Endothelial cell of umbilical vein (primary cell): ENCODE measurements at places on chromosomes 5 and 9. TPM values are rescaled to one million over a fixed set of nuclear protein-coding genes. Genes with fewer than 3 reads are reported as not detected.

DNA sequence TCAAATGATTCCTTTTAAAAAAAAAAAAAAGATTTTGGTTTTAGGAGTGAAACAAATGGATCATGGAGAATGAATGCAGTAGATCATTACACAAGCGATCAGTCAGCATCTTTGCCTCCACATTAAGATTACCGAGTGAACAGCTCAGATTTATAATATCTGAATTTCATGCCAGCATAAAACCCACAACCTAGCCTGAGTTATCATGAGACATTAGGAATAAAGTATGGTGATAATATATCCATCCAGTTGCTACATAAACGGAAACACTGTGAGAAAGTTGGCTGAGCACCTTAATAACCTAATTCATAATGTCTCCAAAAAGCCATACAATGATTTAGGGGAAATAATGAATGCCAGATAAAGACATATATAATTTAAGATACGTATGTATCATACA, 553.1 kb upstream of the TUSC1 start:
- no peak for DNase-seq

GRCh38 chr9:101098392-101098791, 69.9 kb downstream of the PLPPR1 start:
- no peak for DNase-seq

DNA sequence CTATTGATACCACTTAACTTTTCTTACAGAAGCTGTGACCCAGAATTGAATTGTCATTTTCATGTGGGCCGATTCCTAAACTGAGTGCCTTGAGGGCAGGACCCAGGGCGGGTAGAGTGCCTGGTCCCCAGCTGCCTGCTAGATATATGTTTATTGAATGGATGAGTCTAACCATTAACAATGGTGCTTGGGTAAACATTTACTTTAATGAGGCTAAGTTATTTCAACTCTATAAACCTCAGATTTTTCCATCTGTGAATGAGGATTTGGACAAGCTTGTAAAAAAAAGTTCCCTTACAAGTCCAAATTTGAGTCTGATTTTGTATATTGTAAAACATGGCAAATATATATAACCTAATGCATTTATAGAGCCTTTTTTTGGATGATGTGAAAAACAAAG, 181.8 kb upstream of the ELL2 start:
- DNase-seq = no peak

GRCh38 chr5:22651355-22651754, 201.8 kb downstream of the CDH12 start:
- no peak for DNase-seq

- DNase-seq = peak; percentile 67
Observed at GRCh38 chr9:5531101-5531882, 21.0 kb downstream of the PDCD1LG2 start.

- DNase-seq = peak; percentile 67
Observed at GRCh38 chr9:124771867-124772679, 962 bp upstream of the NR6A1 start.

GRCh38 chr9:135080286-135081263, 6.9 kb upstream of the OLFM1 start:
- DNase-seq = no peak

GFI1B gene
- not detected in 2 replicates for total RNA-seq

DNA sequence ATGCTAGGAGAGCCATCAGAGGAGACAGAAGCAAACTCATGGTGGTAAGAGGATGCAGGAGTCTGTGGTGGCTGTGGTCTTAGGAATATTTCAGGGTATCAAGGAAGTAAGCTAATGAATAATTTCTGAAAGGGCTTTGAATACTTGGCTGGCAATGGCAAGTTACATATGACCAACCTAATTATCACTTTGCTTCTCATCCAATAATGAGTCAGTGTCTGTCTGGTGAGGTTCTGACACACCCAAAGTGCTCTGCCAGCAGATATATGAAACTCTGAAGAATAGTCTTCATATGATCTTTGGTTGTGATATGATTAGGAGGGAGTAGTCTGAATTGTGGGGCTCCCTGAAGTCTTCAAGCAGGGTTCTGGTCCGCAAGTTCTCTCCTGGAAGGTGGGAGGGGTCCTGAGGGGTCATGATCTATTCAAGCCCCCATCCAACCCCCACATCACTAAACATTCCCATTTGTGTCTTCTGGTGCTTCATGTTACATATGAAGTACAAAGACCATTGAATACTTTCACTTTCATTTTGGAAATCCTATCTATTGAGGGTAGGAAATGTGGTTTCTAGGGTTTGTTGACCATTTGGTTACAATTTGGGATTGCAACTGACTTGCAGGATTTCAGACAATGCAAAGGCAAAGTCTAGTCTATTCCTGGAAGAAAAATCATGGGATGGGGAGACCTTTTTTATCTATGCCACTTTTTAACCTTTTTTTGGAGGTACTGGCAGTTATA, 199.9 kb upstream of the CDKN2B start:
- no peak for DNase-seq

DNA sequence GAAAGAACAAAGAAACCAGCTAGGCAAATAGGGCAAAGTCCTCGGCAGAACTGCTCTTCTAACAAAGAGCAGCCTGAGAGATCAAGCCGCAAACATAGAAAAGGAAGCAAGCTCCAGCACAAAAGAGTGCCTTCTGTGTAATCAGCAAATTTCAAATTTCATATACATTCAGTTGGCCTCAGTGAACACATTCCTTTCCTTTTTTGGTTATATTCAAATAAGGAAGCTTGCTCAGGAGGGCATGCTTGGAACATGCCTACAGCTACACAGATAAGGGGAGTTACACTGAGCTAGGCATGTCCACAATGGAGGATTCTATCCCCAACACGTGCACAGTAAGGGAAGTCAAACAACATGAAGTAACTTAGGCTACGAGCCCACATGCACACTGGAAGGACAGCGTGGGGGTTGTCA, 23.4 kb downstream of the IL33 start:
- DNase-seq = no peak

C9orf153 gene
- total RNA-seq = 0.66 TPM in 1 of 2 replicates, not detected in the other

DNA sequence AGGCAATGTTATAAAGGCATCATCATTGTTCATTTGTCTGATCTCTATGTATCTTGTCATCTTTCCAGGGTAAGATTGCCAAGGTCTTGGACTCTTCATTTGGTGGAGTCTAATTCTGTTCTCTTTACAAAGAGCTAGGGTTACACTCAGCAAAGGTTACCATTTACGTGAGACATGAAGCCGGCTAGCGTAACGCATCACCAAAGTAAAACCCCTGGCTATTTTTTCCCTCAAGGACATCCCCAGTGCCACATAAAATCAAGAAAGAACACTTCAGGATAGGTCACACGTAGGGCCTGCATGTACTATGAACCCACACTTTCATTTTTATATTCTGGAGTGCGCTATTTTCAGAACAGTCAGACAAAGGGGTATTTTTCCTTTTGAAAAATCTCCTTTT, 20.0 kb upstream of the MYOT start:
- no peak for DNase-seq

- DNase-seq = peak; percentile 77
Observed at GRCh38 chr9:79013715-79014610, 557.8 kb upstream of the TLE4 start.

- DNase-seq = peak; percentile 47
Observed at GRCh38 chr5:160477266-160477970, 55.8 kb downstream of the PTTG1 start.

GRCh38 chr9:89497257-89497963, 503 bp downstream of the SEMA4D start:
- no peak for DNase-seq

DNA sequence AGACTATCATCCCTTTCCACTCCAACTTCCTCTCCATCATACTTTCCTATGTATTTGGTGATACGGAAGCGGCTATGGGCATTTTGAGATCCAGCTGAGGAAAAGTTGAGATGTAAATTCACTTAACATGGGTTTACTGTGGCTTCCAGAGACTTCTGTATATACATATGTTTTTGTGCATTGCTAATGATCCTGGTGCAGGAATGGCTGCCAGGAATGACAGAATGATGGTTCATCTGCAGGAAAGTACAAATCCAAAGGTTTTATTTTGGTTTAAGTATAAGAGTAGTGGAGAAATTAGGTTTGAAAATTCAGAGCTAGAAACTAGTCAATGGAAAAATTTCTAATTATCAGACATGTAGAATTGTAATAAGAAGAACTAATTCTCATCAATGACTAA, 95.0 kb upstream of the PAM start:
- DNase-seq = no peak

DNA sequence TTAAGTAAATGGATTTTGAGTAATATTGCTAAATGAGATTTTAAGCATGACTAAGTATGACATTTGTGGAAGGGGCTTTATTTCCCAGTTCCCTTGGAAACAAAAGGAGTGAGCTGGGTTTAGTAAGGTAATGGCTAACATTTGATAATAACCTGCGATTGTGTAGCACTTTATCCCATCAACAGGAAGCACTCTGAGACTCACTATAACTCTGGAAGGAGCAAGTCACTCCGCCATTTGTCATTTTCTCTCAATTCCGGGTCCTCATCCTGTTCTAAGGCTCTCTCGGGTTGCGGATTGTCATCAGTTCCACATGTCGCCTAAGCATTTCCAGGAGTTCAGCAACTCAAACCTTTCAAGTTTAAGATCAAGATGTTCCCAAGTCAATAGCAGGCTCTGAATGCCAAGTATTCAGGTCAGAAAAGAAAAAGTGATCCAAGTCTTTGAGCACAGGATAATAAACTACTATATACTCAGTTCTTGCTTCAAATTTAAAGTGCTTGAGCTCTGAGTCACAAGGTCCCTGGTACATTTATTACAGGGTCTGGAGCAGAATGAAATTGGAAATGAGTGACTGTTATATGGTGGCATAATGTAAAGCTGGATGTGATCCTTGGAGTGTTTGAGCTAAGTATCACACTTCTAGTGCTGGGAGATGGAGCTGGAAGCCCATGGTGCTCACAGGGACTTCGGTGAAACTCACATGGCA, 39.3 kb downstream of the CAPSL start:
- DNase-seq = no peak

GRCh38 chr9:70120834-70121510, 77.3 kb downstream of the MAMDC2 start:
- DNase-seq = peak; percentile 58

CDX1 gene
- total RNA-seq = not detected in 2 replicates
